ENCODE measurements at places on chromosomes 4 and X.

GRCh38 chr4:64799751-64800150 lies 390.5 kb upstream of the TECRL start:
- DNase-seq, result no peak

- no peak for DNase-seq
Measured at GRCh38 chr4:52687696-52688095, 28.6 kb upstream of the USP46 start.

DNA sequence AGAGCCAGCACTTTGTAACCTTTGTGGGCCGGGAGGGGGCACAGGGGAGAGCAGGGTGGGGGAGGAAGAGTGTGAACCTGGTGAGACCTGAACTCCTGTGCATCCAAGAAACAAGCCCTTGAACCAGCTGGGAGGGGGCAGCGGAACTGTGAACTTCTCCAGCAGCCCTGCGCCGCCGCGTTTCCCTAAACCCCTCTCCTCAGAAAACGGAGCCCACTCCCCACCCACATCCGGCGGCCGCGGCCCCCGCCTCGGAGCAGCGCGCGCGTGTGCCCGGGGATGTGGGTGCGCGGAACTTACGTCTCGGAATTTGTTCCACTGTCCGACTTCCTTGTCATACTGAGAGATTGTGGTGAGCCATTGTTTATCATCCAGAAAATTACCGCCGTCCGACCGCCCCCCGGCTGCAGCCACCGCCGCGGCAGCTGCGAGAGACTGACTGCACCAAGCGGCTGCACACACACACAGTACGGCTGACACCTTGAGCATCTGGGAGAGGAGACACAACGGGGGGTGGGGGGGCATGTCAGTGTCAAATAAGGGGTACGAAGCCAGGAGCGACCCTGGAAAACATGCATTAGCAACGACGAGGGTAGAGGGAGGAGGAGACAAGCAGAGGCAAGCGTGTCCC lies 494 bp downstream of the SPOCK3 start:
- DNase-seq, result no peak

- DNase-seq, result no peak
Measured at GRCh38 chr4:166989886-166990285, 244.4 kb downstream of the SPOCK3 start.

GRCh38 chr4:76639288-76639687 lies 204.3 kb downstream of the SHROOM3 start:
- no peak for DNase-seq

- no peak for DNase-seq
Measured at GRCh38 chr4:94559351-94559806, 107.6 kb downstream of the PDLIM5 start.

DNA sequence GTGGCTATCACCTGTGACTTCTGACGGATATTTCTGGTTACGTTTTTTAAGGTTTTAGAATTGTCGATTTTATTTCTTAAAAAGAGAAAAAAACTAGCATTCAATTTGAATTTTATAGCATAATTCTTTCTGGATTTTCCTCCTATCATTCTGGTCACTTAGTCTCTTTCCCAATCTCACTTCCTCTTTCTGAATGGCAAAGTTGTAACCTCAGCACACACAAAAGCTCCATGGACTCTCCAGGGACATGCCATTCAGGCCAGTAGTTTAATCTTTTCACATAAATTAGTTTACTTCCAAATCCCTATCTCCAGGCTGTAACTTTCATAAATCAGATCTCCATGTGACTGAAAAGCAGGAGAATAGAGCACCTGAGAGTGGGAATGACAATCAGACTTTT lies 110.7 kb downstream of the ARAP2 start:
- DNase-seq, result no peak

DNA sequence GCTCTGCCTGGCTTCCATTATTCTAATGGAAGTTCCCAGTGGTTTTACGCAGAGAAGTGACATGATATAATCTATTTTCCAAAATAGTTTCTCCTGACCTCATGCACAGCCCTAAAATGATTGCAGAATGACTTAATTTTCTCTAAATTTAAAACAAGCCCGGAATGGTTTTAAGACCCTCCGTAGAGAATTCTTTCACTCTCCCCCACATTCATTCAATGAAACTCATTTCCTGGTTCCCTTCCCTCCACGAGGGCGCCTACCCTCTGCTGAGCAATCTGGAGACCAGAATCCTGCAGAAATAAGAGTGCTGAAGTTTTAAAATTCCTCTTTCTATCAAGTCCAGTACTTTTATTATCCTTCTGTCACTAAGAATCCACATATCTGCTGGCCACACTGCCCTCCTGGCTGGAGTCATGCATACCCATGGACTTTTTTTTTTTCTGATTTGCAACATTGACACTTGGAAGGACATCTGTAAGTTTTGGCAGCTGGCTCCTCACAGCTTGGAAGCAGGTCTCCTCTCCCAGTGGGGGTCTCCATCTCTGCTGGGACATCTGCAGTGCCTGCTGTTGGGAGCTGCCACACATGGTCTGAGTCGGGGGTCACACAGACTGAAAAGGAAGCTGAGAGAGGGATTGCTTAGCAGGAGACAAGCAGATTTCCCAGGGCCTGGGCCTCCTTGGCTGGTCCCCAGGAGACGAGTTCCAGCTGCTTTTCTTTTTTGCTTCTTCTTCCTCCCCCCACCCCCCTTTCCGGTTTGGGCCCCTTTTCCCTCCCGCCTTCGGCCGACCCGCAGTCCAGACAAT lies 86.1 kb downstream of the SOWAHB start:
- no peak for DNase-seq

DNA sequence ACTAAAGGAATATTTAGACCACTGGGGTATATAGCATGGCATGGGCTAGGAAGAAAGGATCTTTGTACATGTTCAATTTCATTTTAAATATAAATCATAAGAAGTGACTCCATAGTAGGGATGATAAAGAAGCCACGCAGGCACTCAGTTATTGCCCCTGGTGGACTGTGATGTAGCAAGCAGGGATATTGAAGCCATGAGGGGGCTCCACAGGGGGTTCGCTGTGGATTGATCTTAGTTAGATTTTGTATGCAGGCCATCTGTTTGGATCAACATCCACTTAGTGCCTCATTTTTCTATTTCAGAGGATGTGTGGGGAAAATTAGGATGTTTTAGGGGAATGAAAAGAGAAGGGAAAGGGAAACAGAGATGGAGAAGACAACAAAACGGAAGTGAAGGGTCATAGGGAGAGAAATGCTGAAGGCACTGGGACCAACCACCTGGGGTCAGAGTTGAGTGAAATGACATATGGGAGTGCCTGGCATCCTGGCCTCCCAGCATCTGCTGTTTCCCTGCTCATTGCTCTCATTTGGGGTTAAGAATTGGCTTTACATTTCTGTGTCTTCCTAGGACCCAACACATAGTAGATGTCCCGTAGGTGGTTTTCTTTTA lies 11.2 kb upstream of the FREM3 start:
- no peak for DNase-seq

GRCh38 chr4:42248972-42249371 lies 96.5 kb upstream of the BEND4 start:
- DNase-seq, result no peak

GRCh38 chrX:30228526-30228925 lies 1.9 kb upstream of the MAGEB3 start:
- DNase-seq, result no peak

DNA sequence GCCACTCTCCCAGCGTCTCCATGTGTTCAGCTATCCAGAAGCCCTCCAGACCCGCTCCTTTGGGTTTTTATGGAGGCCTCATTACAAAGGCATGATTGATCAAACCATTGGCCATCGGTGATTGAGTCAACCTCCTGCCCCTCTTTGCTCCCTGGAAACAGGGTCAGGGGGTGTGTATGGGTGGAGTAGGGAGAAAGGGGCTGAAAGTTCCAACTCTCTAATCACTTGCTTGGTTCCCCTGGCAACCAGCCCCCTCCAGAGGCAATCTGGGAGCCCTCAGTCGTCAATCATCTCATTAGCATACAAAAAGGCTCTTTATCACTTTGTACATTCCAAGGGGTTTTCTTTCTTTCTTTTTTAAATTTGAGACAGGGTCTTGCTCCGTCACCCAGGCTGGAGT lies 2.3 kb downstream of the TRIM2 start:
- DNase-seq, result no peak

GRCh38 chrX:40459571-40460158 lies 121.1 kb upstream of the ATP6AP2 start:
- no peak for DNase-seq

- DNase-seq, result no peak
Measured at GRCh38 chr4:42357325-42357724, 40.0 kb upstream of the SHISA3 start.

- no peak for DNase-seq
Measured at GRCh38 chr4:183348706-183349659, 26.8 kb upstream of the CLDN24 start.

DNA sequence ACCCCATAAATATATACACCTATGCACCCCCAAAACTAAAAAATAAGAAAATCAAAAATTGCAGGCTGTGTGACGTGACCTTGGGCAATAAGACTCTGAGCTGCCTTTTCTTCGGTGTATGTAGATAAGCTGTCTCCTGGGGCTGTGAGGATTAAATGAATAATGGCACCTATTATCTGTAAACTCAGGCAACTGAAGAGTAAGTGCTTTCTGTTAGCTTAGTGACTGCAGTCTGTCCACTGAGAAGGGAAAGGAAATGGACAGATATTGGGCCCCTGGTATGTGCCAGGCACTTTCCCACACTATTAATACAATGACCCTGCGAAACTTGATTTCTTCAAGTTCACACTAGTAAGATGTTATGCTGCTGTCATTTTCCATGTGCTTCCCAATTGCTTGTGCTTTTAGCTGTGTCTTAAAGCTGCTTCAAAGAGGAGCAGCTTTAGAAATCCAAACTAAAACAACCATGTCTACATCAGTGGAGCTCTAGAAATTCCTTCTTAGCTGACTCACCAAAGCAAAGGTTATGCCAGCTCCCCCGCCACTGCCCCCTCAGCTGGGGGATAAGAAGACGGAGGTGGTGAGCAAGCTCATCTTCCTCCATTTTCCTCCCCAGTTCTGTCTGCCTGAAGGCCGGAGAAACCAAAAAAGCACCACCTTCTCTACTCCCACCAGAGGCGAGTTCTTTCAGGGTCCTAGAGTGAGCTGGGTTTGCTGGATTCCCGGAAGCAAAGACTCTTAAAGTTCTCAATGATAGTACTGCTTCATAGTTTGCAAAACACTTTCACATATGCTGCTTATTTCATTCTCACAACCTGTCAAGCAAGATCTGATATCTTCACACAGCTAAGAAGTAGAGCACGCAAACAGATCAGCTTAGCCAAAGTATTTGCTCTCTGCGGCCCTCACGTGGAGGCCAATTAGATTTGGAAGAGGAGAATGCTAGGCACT lies 8.8 kb upstream of the DGAT2L6 start:
- no peak for DNase-seq

- DNase-seq, result no peak
Measured at GRCh38 chrX:49850028-49850427, 20.9 kb downstream of the PAGE4 start.

- no peak for DNase-seq
Measured at GRCh38 chr4:101200561-101200960, 146.8 kb downstream of the PPP3CA start.

- DNase-seq, result no peak
Measured at GRCh38 chrX:13201605-13202219, 118.1 kb downstream of the ATXN3L start.

- DNase-seq, result no peak
Measured at GRCh38 chrX:111857534-111858060, 18.4 kb upstream of the TRPC5OS start.

DNA sequence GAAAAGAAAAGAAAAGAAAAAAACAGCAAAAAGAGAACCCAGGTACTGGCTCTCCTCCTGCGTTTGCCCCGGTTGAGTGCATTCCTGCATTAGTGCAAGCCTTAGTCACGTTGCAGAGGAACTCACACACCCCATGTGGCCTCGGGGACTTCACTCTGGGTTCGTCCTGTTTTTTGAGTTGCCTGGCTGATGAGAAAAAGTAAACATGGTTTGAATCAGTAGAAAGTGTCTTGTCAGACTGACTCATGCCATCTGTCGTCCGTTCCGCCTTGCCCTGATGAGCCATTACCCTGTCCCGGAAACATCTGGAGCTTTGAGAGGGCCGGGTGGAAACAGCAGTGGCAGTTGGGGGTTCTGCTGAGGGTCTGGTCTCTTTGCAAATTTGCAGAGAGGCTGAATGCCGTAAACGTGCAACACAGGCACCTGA lies 16.3 kb downstream of the CD99 start:
- peak; percentile 61 for DNase-seq

- no peak for DNase-seq
Measured at GRCh38 chrX:136339702-136340101, 38.9 kb downstream of the ADGRG4 start.

DNA sequence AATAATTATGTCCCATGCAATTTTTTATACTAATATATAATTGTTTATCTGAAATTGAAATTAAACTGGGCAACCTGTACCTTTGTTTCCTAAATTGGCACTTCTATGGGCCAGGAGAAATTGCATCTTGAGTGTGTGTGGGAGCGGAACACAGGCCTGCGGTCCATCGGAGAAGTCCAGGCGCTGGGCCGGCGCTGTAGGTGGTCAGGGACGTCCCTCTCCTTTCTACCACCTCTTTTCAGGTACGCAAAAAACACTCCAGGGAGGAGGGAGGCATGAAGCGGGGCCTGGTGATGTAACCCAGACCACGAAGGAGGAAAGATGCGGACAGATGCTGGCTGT lies 717 bp downstream of the MGAT4D start:
- DNase-seq, result no peak

Data from T-helper 22 cell (primary cell).